ENCODE measurements at places on chromosomes 2 and 18.

DNA sequence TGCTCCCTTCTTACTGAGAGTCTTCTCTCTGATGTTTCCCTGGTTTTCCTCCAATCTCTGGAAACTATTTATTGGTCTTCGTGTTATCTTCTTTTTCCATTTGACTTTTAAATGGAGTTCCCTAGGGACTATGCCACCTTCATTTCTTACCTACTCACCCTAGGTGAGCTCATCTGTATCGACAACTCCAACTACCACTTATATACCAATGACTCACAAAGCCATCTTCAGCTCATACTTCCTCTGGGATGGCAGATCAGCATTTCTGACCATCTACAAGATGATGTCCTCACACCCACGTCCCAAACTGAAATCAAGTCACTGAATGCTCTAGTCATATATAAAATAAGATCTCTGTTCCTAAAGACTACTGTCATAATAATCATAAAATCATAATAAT lies 40.6 kb downstream of the CFAP210 start:
- no peak for DNase-seq

DNA sequence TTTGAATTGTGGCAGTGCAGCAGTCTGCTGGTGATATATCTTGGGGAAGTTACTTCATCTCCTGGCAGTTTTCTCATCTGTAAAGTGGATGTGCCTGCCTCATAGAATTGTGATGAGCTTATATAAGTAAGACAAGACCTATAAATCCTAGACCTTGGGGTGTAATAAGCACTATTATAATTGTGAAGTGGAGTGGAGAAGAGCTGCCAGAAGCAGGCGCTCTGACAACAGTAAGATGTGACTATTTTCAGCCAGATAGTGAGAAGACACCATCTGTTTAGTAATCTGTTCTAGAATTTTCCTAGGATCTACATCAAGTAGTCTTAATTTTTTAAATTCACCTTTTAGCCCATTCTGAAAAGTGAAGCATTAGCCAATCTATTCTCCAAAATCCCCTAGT lies 85.6 kb upstream of the TSPYL6 start:
- no peak for DNase-seq

DNA sequence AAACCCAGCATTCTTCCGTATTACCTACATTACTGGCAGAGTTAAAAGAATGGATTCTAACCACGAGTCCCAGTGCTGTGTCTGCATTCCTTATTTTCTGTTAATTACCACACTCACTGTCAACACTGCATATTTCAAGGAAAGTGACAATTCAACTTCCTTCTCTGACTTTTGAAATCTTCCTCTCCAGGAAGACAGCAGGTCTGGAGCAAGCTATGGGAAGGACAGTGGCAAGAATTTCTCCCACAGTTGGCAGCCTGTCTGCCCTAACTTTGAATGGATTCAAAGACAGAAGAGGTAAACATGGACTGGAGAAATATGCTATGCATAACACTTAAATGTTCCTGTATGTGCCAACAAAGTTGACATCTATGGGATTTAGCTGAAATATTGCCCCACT lies 700.5 kb upstream of the CHAC2 start:
- DNase-seq, result peak; percentile 15

GRCh38 chr2:119744335-119744939 lies 15.3 kb upstream of the PTPN4 start:
- peak; percentile 22 for DNase-seq

DNA sequence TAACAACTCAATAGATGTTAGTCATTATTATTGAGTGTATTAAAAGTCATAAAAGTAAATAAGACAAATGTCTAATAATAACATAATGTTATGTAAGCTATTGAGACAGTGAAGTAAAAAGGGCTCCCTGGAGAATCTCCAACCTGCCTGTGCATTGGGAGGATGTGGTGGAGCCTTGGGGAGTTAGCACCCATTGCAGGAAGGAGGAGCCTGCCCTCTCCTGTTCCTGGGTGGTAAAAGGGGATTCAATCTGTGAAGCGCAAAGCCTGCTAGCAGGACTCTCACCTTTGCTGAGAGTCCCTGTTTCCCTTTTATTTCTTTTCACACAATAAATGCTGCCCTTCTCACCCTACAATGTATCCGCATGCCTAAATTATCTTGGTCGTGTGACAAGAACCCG lies 206.1 kb downstream of the RAB3GAP1 start:
- DNase-seq, result no peak

- DNase-seq, result peak; percentile 0
Observed at GRCh38 chr2:177909962-177910361, 162.6 kb downstream of the PDE11A start.

GRCh38 chr2:198059800-198060199 lies 255.4 kb downstream of the PLCL1 start:
- no peak for DNase-seq

- no peak for DNase-seq
Observed at GRCh38 chr18:54743605-54743995, 84.7 kb upstream of the RAB27B start.

DNA sequence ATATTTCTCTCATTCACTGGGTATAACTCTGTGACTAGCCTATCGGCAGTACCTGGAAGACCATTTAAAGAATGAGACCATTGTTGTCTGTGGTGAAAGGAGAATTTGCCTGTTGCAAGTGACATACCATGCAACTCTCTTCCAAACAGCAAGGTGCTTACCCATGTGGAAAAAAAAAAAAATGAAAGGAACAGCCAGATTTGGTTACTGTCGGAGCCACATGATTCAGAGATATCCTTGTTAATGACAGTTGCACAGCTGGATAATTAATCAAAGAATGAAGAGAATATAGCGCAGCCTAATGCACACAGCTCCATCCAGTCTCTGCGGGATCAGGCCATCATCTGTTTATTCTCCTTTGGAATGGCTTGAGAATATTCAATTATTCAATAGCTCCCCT lies 141.8 kb downstream of the HRH4 start:
- DNase-seq, result no peak

DNA sequence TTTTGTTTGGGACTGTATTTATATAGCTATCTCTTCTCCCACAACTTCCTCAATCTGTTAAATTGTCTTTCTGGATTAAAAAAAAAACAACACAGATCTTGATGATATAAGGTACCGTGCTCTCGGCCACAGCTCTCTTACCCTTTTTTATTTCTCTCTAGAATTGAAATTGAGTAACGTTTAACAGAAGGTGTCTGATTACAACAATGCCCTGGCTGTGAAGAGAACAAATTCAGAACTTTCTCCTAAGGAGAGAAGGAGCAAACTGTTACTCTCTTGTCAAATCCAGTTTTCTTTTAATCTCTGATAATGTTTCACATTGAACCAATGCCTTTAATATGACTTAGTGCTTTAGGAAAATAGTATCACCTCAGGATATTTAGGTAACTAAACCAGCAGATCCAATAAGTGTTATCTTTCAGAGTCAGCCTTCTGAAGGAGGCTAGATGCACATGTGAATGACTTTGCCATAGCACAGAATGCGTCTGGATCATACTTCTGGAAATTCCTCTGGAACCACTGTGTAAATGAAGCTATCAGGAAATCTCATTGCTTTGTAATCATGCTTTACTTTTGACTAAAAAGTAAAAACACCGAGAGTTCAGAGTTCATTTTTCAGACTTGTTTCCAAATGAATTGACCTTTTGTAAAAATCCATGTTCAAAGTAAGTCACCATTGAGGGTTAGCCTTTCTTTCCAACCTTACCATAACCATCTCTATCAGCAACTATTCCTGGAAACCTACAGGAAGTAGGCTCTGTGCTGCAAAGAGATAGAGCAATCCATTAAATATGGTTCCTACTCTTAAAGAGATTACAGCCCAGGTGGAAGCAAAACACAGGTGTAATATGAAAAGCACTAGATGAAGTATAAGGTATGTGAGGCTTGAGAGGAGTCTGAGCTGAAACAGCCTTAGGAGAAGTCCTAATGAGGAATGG lies 147.0 kb upstream of the OSR1 start:
- DNase-seq, result no peak

DNA sequence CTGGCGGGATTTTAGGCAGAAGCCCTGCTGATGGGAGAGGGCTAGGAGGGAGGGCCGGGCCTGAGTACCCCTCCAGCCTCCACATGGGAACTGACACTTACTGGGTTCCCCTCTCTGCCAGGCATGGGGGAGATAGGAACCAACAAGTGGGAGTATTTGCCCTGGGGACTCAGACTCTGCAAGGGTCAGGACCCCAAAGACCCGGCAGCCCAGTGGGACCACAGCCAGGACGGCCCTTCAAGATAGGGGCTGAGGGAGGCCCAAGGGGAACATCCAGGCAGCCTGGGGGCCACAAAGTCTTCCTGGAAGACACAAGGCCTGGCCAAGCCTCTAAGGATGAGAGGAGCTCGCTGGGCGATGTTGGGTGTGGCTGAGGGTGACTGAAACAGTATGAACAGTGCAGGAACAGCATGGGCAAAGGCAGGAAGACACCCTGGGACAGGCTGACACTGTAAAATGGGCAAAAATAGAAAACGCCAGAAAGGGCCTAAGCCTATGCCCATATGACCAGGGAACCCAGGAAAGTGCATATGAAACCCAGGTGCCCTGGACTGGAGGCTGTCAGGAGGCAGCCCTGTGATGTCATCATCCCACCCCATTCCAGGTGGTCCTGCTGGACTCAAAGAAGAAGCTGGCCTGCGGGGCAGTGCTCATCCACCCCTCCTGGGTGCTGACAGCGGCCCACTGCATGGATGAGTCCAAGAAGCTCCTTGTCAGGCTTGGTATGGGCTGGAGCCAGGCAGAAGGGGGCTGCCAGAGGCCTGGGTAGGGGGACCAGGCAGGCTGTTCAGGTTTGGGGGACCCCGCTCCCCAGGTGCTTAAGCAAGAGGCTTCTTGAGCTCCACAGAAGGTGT lies 8.5 kb downstream of the PROC start:
- DNase-seq, result no peak

- peak; percentile 80 for DNase-seq
Observed at GRCh38 chr2:160407393-160408172, 86.0 kb downstream of the RBMS1 start.

- no peak for DNase-seq
Observed at GRCh38 chr2:146349334-146349733, 1495.5 kb upstream of the ACVR2A start.

- no peak for DNase-seq
Observed at GRCh38 chr2:61431345-61431744, 39.5 kb downstream of the USP34 start.

DNA sequence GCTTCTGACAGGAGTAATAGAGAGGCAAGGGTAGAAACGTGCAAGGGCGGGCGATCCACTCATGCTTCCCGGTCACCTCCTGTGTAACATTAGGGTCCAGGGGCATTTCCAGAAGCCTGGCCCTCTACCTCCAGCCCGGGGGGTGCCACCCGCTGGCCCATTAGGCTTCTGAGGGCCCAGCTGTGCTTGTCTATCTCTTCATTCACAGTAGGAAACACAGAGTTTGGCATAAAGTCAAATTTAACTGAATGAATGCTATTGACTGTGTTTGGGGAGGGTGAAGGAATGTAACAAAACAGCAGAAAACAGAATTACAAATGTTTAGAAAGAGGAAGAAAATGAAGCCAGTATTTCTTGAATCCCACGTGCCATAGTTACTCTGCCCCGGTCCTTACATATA lies 112.4 kb upstream of the SLC66A3 start:
- DNase-seq, result no peak

GRCh38 chr2:227351639-227352038 lies 26.6 kb downstream of the MFF start:
- no peak for DNase-seq

- no peak for DNase-seq
Observed at GRCh38 chr18:39945076-39945475, 2010.0 kb upstream of the PIK3C3 start.

DNA sequence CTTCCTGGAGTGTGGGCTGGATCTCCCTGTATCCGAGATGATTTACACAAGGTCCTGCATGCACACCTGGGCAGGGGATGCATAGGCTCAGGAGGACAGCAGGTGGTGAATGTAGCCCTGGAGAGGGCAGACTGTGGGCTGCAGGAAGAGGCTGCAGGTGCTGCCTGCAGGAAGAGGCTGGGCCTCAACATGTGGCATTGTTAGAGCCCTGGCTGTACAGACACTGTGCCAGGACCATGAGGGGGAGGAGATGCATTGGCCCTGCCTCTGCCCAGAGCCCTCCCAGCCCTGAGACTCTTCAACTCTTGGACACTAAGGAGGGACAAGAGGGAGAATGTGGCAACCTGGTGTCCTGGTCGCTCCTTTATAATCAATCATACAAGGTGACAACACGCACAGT lies 392.8 kb downstream of the TNS1 start:
- DNase-seq, result no peak

DNA sequence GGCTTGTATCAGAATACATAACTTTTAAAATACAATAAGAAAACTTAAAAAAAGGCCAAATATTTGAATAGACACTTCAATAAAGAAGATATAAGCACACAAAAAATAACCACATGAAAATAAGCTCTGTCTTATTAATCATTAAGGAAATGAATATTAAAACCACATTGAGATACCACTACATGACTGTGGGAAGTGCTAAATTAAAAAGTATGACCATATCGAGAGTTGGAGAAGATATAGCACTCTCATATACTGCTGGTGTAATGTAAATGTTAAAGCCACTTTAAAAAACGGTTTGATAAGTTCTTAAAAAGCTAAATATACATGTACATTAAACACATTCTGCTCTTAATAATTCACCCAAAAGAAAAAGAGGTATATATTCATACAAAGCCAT lies 104.6 kb upstream of the TRIB2 start:
- no peak for DNase-seq

DNA sequence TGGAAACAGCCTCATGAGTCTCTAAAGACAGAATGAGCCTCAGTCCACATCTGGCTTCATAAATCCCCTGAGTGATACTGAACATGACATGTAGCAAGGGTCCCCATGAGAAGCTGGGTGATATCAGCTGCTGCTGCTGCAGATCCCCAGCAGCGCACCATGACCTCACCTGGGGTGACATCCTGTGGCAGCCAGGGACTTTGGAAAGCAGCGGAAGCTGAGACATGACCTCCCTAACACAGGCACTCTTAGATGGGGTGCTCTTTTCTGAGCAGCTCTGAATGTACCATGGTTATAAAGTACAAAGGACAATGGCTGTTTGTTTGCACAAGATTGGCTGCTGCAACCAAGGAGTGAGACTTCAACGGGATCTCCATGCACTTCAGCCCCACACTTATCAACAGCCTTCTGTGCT lies 74.7 kb upstream of the TMEM200C start:
- DNase-seq, result no peak

DNA sequence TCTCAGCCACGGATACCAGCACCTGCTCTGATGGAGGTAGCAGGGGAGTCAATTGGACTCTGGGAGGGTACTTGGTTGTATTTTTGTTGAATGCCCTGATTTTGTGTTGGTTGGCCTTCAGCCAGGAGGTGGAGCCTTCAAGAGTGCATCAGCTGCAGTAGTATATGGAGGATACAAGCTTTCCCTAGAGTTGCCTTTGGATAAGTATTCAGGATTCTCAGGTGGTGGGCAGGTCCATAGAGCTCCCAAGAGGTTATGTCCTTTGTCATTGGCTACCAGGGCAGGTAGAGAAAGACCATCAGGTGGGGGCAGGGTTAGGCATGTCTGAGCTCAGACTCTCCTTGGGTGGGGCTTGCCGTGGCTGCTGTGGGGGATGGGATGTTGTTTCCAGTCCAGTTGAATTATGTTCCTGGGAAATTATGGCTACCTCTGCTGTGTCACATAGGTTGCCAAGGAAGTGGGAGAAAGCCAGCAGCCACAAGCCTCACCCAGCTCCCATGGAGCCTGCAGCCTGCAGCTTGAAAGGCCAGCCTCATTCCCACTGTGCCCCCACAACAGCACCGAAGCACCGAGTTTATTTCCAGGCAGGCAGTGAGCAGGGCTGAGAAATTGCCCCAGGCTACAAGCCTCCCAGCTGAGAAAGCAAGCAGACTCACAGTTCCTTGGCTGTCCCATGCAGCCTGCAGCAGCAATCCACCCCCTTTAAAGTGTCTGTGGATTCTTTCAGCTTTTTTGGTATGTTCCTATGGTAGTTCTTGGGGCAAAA lies 38.6 kb upstream of the CHST9 start:
- no peak for DNase-seq

- no peak for DNase-seq
Observed at GRCh38 chr18:57534511-57534909, 52.0 kb downstream of the FECH start.
